Melanocyte of skin (primary cell): ENCODE measurements at places on chromosomes 2 and 18. TPM values are rescaled to one million over a fixed set of nuclear protein-coding genes. Genes with fewer than 3 reads are reported as not detected.

Gene ACVR2A
- 6.7 and 10.0 TPM in 2 replicates for total RNA-seq

Gene PSTPIP2
- total RNA-seq: 2.4 and 8.4 TPM in 2 replicates

Gene SKA1
- 10.2 and 11.7 TPM in 2 replicates for total RNA-seq

Gene MPP4
- 0.36 and 0.69 TPM in 2 replicates for total RNA-seq

Gene NYAP2
- not detected in 2 replicates for total RNA-seq

Gene ALLC
- total RNA-seq: not detected in 2 replicates

Gene ACTG2
- 1.2 and 4.7 TPM in 2 replicates for total RNA-seq
